ENCODE measurements at places on chromosomes 7 and 10.

GRCh38 chr7:46705386-46706255, 784.5 kb upstream of the IGFBP3 start:
- no peak for DNase-seq

GRCh38 chr7:20514364-20514763, 101.1 kb upstream of the ABCB5 start:
- no peak for DNase-seq

DNA sequence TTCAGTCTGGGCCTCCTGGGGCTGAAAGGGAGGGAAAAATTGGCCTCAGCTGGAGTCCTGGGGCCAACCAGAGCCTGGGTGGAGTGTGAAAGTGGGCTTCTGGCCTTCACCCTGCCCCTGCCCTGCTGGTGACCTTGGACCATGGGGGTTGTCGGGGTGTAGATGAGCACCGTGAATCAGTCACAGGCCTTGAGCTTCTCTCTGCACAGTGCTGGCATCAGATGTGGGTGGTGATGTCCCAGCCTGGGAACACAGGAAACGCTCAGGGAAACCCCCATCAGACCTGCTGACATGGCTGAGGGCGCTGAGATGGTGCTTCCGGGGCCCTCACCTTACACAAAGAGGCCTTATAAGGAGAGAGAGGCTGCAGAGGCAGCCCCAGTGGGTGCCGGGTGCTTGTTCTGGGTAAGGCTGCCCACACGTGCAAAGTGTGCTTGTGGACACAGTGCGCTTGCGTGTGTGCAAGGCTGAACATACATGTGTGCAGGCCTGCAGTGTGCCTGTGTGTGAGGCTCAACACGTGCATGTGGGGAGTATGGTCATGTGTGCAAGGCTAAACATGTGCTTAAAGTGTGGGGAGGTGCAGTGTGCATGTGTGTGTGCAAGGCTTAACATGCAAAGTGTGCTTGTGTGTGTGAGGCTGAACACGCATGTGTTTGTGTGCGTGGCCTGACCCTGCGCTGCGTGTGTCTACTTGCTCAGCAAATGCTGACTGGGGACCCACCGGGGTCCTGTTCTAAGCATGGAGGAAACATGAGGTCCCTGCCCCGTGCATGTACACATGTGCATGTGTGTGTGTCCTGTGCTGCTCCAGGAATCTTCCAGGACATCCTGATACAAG, 6.5 kb downstream of the ARPC1B start:
- DNase-seq: peak; percentile 55

DNA sequence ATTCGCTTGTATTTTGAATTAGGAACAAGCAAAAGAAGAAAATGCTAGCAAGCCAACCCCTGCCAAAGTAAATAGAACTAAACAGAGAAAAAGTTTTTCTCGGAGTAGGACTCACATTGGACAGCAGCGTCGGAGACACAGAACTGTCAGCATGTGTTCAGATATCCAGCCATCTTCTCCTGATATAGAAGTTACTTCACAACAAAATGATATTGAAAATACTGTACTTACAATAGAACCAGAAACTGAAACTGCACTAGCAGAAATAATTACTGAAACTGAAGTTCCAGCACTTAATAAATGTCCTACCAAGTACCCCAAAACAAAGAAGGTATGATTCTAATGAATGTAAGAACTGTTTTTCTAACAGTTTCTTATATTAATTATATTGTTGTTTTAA, 87.9 kb downstream of the KMT2E start:
- no peak for DNase-seq
